ENCODE measurements at places on chromosomes 16 and 17. TPM values are rescaled to one million over a fixed set of nuclear protein-coding genes. Genes with fewer than 3 reads are reported as not detected.

BEAN1 gene
- 7.0 TPM for total RNA-seq

MYH2 gene
- total RNA-seq: not detected

TMEM98 gene
- 139 TPM for total RNA-seq

DNA sequence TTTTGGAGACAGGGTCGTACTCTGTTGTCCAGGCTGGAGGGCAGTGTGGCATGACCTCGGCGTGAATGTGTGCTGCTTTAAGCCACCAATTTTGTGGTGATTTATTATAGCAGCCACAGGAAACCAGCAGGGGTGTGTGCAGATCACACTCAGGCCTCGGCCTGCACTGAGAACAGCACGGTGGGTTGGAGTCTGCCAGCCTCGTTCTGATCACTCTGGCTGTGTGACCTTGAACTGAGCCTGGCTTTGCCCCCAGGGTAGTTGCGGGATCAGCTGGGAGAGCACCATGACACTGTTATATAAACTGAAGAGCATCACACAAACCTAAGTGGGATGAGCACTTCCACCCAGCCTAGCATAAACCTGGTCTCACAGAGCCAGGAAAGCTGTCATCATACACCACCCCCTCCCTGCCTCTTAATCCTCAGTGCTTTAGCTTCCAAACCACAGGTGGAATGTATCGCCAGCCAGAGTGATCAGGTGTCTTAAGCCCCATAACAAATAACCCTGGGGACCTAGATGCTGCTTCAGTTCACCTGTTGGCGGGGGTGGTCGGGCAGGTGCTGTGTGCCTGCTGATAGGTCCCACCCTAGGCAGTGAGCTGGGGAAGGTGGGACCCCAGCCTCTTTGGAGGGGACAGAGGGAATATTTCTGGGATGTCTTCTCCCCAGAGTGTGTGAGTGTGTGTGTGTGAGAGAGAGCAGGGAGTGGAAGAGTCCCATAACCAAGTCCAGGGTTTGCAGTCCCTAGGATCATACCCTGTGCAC is 28.6 kb upstream of the NDRG4 start:
- no peak for DNase-seq

KCNG4 gene
- not detected for total RNA-seq

- peak; percentile 74 for DNase-seq
These were observed 65.2 kb downstream of the PIPOX start for GRCh38 chr17:29107933-29108822.

DNA sequence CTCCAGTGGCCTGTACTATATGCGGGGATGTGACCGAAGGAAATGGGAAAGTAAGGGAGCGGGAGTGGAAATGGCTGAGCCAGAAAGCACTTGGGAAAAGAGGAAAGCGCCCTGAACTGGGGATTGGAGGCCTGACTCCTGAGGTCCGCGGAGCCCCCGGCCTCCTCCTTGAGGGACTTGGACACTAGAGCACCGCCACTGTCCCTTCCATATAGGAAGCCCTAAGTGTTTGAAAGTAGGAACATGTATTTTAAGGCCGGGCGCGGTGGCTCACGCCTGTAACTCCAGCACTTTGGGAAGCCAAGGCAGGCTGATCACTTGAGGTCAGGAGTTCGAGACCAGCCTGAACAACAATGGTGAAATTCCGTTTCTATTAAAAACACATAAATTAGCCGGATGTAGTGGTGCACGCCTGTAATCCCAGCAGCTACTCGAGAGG is 530 bp upstream of the ZDHHC7 start:
- no peak for DNase-seq

GRCh38 chr17:41446806-41447205 is 6.0 kb upstream of the KRT38 start:
- DNase-seq: no peak

DNA sequence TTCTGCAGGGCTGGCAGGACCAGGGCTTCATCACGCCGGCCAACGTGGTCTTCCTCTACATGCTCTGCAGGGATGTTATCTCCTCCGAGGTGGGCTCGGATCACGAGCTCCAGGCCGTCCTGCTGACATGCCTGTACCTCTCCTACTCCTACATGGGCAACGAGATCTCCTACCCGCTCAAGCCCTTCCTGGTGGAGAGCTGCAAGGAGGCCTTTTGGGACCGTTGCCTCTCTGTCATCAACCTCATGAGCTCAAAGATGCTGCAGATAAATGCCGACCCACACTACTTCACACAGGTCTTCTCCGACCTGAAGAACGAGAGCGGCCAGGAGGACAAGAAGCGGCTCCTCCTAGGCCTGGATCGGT is 1.4 kb downstream of the CDK5R1 start:
- no peak for DNase-seq

- DNase-seq: no peak
These were observed 102.8 kb upstream of the KCNJ16 start for GRCh38 chr17:69972251-69972650.

CEP295NL gene
- 0.29 TPM for total RNA-seq

Data from epithelial cell of proximal tubule (primary cell).